NCI-H510A (cell line): ENCODE measurements at places on chromosomes 2 and 18.

- no peak for DNase-seq
These were observed 14.2 kb downstream of the TNFRSF11A start for GRCh38 chr18:62339106-62339988.

GRCh38 chr2:37881397-37881796 is 43.7 kb upstream of the RMDN2 start:
- peak; percentile 55 for DNase-seq

GRCh38 chr2:84904151-84904550 is 1.3 kb upstream of the TMSB10 start:
- DNase-seq, result no peak

GRCh38 chr18:26210147-26210546 is 16.1 kb upstream of the TAF4B start:
- DNase-seq, result no peak

- no peak for DNase-seq
These were observed 28.6 kb downstream of the APOB start for GRCh38 chr2:21015281-21015645.

DNA sequence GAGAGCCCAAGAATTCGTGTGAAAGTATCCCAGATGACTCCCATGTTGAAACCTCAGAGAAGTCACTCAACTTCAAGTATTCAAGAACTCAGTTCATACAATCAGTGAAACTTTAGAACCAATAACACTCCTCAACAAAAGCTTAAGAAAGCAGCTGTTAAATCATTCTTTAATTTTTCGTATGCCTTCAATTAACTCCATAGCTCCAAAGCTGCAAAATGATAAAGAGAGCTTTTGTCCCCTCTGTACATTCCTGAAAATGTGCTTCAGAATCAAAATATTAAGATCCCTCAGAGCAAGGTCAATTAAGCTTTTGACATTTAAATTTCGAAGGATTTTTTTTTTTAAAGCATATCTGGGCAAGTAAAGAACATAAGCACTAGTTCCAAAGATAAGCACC is 4.7 kb downstream of the COBLL1 start:
- DNase-seq, result no peak

GRCh38 chr2:227829337-227829736 is 15.7 kb downstream of the CCL20 start:
- DNase-seq, result no peak

DNA sequence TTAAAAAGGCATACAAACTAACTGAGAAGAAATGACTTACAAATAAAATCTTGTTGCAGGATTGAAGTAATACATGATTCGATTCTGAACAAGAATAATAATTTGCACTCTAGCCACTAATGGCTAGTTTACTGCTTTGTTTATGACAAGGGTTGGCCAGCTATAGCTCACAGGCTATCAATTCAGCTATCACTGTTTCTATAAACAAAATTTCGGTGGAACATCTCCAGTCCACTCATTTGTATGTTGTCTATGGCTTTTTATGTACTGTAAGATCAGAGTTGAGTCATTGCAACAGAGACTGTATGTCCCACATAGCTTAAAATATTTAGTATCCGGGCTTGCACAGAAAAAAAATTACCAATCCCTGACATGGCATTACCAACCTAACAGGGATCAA is 543.7 kb upstream of the CNTNAP5 start:
- no peak for DNase-seq

DNA sequence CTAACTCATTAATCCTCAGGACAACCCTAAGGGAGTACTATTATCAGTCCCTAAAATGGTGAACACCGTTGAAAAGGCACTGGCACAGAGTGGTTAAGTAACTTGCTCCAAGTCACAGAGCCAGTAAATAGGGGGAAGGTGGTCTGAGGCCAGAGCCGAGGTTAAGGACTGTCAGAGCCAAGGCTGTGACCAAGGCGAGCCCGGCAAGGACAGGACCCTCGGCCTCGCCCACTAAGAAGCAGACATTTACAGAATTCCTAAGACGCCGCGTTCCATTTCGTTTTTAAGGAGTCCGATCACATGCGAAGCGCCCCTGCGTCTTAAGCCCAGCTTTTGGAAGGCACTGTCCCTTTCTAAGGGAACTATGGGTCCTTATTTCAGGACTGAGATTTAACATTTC is 1.1 kb downstream of the PDIA6 start:
- no peak for DNase-seq

DNA sequence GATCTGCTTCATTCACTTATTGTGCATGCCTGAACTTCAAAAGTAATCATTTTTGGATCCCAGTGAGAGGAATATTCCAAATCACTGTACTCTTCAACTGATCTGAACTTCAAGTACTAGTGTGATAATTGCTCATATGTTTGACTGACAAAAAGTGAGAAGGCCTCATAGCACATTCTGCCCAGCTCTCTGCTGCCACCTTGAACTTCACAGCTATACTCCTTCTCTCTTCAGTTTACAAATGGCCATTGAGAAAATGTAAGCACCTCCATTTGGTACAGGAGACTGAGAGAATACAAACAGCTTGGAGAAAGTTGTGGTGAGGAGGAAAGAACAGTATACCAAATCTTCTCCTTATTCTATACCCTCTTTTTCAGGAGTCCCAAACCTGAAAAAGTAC is 946.0 kb upstream of the CHAC2 start:
- no peak for DNase-seq

- DNase-seq, result no peak
These were observed 31.9 kb downstream of the CNRIP1 start for GRCh38 chr2:68287580-68288441.

DNA sequence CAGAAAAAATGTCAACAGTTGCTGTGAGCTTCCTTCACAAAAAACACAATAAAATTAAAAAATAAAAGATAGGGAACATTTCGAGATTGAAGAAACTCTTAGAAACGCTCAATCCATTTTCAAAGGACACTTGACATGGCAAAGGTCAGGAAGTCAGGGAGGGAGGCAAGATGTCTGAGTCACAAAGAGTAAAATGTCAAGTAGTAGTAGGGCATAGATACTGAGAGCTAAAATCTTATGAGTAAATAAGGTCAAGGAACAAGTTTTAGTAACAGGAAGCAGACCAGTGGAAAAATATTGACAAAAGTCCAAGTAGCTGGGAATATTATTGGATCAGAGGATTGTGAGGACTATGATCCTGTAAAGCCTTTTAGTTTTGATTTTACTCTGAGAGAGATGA is 495.6 kb downstream of the TMX3 start:
- no peak for DNase-seq

GRCh38 chr2:15825276-15825980 is 114.9 kb upstream of the MYCN start:
- DNase-seq, result no peak

DNA sequence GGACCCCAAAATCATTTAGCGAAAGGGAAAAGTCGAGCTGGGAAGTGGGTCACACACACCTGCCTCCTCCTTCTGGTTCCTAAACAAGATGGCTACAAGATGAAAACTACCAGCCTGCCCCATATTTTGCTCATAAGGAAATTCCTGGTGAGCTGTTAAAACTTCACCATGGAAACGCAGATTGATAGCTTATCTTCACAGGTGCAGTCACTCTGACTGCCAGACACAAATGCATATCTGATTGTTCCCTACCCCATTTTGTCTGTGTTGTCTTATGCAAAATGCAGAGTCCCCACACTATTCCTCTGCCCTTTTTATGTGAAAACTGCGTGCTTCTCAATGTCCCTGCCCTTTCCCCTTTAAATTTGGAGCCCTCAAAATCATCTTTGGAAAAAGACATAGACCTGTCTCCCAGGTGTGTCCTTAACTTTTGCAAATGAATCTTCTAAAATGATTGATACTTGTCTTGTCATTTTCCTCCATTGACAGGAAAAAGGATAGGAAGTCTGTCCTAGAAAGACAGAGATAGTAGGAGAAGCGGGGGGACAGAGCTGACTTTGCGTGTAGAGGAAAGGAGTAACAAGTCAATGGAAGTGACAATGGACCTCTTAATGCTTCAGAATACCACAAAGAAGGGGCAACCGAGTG is 38.9 kb upstream of the THOC1 start:
- no peak for DNase-seq

DNA sequence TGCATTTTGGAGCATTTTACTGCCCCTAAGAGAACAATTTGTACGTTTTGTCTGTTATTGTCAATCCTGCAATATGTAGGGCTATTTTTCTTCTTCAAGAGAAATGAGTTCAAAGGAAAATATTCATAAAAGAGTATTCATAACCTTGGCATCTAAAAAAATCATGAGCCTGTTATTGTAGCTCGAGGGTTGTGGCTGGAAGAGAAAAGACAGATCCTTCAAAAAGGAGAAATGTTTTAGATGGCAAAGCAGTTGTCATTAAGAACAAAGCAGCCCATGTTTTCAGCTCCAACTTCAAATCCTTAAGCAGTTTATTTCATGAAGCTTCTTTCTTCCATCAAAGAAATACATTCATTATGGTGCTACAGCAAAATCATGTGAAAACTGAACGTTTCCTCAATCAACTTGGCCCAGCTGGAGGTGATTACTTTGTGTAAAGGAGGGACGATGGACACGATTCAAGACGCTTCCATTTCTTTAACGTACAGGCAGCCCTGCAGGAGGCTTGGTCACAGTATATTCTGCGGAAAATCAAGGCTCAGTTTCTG is 31.4 kb downstream of the QPCT start:
- no peak for DNase-seq

DNA sequence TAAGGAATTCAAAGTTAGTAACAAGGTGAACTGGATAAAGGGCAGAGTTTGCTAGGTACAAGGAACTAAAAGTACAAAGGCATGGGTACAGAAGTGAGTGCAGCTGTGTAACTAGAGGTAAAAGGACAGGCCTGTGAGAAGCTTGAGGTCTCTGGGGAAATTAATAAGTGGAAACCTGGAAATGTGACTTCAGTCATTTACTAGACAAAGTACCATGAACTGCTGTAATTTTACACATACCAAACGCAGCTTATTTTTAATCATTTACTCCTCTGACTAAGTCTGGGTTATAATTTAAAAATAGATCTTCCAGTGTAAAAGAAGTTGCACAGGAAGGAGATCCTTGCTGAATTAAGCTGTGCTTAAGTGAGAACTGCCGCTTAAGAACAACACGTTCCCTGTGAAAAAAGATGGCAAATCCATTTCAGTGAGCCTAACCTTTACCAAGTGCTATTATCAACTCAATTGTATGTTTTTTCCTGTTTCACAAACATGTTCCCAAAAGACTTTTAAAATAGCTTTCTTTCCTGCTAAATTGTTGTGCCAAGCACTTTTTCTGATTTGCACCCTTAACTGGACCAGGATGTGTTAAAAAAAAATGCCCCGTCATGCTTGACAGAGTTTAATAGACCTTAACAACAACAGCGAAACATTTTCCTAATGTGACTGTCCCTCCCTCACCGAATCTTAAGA is 44.3 kb downstream of the CALCRL start:
- DNase-seq, result no peak

- DNase-seq, result no peak
These were observed 81.5 kb downstream of the STPG4 start for GRCh38 chr2:47073641-47074040.

DNA sequence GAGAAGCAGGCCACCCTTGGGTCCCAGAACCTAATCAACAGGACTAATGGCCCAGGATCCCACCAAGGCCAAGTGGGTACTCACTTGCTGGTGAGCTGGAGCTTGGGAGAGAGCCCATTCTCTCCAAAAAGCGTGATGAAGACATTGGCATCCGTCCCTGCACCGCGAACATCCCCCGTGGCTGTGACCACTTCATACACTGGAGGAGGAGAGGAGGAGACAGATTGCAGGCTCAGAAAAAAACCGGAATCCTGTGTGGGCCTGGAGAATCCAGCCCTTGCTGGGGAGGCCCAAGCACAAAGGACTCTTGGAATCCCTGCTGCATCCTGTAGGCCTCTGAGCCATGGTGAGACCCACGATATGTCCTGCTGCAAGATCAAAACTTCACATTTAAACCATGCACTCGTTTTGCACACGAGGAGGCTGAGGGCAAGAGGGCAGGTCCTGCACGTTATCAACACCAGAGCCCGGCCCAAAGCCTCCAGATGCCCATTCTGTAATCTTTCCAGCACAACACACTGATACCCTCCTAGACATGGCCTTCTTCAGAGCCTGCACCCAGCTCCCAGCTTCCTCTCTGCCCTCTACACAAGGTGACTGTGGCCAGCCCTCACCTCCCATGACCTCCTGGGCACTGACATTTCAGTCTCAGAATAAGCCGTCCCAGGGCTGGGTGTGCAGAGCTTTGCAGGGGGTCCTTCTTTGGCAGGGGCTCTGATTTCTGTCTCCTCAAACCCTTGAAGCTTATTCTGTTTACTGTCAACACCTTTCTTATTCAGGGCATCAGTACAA is 7.8 kb downstream of the LOXHD1 start:
- no peak for DNase-seq

- no peak for DNase-seq
These were observed 151.2 kb downstream of the UBE2E3 start for GRCh38 chr2:181131584-181131983.
